ENCODE measurements at places on chromosomes 16 and 17.
A peak's percentile ranks its signal among the peaks of the same experiment; 100 is the strongest.

- DNase-seq = no peak
Observed at GRCh38 chr16:24146518-24146917, 109.6 kb upstream of the CACNG3 start.

DNA sequence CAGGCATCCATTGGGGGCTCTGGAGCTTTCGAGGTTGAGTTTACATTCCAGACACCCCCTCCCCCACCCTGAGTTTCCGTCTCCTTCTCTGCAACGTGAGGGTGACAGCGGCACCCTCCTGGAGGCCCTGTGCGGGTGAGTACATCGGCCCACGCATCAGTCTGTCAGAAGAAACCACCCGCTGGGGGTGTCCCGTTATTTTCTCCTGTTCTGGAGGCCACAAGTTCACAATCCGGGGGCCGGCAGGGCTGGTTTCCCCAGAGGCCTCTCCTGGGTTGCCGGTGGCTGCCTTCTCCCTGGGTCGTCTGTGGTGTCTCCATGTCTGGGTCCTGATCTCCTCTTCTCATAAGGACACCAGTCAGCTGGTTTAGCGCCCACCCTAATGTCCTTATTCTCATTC is 35.7 kb downstream of the GSE1 start:
- no peak for DNase-seq

- no peak for DNase-seq
Observed at GRCh38 chr17:59848778-59849177, 44.0 kb downstream of the TUBD1 start.

GRCh38 chr16:12092544-12092921 is 116.0 kb downstream of the SNX29 start:
- DNase-seq = no peak

GRCh38 chr16:4083347-4083870 is 32.8 kb downstream of the ADCY9 start:
- no peak for DNase-seq

DNA sequence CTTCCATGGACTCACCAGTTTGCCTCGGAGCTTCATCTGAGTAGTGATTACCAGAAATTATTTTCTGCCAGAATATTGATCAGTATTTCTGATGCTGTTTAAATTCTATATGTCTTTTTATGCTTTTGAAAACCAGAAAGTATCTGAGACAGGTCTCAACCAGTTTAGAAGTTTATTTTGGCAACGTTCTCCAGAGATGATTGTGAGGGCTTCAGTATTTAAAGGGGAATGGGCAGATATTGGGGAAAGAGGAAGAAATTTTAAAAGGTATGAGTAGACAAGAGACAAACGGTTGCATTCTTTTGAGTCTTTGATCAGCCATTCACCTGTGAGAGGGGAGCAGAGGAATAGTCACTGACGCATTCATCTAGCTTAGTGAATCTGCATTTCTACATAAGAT is 44.4 kb upstream of the ABCC11 start:
- DNase-seq = no peak

- no peak for DNase-seq
Observed at GRCh38 chr16:11245988-11246387, 10.0 kb downstream of the SOCS1 start.

DNA sequence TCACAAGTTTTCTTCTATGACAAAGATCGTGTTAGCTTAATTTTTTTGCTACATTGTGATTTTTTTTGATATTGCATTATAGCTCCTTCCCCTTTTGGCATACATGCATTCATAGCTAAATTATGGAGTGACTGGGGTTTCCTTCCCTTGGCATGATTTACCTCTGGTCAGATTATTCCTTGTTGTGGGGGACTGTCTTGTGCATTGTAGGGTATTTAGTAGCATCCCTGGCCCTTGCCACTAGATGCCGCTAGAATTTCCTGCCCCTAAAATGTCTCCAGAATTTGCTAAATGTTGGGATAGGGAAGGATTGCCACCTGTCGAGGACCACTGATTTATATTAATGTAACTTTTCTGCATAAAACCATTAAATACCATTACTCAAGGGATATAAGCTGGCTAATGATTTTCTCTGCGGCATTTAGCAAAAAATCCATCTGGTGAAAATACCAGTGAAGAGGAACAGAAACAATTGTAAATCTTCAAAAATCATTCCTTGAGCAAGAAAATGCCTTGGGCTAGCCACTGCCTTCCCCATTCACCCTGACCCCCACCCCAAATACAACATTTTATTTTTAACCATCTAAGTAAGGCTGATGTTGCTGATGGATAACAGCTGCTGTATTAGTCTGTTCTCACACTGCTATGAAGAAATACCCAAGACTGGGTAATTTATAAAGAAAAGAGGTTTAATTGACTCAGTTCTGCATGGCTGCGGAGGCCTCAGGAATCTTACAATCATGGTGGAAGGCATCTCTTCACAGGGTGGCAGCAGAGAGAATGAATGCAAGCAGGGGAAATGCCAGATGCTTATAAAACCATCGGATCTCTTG is 195.2 kb downstream of the MAP2K6 start:
- no peak for DNase-seq

GRCh38 chr17:418421-418751 is 65.8 kb upstream of the RPH3AL start:
- DNase-seq = peak; percentile 37

DNA sequence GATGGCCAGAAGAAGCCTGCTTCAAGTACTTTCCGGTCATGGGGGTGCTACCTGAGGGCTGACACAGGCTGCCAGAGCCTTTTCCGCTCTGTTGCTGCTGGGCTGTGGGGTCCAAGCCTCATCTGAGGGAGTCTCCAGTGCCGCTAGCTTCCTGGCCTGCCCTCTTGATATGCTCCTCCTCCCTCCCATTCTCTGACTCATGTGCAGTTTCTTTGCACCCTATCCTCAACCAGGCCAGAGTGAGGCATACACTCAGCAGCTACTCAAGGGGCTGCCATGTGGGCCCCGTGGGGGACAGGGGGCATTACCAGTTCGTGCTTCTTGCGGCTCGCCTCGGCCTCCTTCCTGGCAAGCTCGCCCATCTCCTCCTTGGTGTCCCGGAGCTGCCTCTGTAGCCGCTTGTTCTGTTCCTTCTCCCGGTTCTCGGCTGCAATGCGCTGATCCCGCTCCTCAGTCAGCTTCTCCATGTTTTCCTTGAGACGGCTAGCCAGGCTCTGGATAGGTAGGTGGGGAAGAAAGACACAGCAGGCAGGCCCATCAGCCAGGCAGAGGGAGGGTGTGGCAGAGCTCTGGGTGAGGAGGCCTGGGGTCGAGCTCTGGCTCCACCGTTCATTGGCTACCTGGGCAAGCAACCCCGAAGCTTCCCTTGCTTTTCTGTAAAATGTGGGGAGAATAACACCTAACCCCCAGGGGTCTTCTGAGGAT is 43.8 kb downstream of the PIPOX start:
- DNase-seq = no peak

DNA sequence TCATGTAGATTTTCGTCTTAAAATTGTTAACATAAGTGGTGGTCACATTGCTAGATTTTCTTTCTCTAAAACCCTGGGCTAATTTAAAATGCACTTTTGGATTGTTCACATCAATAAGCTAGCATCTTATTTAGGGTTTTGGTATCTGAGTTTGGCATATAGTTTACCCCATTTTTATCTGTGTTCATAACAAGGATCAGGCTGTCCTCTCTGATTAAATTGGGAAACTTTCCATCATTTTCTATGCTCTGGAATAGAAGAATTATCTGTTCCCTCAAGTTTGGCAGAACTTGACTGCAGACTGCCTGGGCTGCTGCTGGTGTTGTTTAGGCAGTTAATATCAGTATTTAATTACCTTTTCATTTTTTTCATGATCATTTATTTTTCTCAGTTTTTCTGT is 1.8 kb downstream of the SPECC1 start:
- DNase-seq = no peak

GRCh38 chr16:52499060-52499440 is 47.9 kb downstream of the TOX3 start:
- no peak for DNase-seq

DNA sequence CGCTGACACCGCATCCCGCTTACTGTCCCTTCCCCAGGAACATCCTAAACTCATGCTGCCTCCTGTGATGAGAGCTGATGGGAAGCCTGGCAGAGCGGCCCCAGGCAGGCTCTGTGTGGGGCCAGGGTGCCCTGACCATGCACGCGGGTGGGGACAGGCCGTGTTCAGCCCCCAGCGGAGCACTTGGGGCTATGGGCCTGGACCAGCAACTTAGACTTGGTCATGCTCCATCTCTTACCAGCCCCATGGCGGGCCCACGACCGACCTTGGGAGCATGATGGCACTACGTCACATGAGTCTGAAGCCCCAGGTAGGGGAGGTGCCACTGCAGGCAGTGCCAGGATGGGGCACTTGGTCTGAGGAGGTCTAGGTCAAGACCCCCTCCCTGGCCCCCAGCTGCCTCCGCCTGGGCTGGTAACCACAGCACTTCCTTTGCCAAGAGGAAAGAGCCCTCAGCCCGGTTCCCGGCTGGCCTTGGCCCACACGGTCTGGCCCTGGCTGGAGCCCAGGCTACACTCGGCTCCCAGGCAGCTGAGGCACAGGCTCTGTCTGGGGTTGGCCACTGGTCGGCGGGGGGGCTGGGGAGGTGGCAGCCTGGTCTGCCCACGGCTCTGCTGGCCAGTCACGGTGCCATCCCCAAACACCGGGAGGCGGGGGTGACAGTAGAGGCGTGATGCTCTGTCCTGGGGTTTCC is 25.7 kb downstream of the BAHCC1 start:
- DNase-seq = no peak

DNA sequence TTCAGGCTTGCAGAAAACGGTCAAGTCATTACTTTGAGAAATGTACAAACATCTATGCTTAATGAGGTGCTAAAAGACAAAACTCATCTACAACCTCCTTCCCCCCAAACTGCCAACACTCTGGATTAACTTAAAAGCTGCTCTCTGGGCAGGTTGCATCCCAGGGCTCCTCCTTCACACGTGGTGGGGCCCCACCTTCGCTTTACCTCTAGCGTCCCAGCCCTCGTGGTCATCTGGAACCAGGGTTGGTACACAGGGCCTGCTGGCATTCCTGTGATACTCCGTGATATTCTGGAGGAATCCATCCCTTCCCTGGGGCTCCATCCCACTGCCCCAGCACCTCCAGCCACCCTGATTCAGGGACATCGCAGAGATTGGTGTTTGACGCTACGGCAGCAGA is 4.8 kb downstream of the METRNL start:
- no peak for DNase-seq

DNA sequence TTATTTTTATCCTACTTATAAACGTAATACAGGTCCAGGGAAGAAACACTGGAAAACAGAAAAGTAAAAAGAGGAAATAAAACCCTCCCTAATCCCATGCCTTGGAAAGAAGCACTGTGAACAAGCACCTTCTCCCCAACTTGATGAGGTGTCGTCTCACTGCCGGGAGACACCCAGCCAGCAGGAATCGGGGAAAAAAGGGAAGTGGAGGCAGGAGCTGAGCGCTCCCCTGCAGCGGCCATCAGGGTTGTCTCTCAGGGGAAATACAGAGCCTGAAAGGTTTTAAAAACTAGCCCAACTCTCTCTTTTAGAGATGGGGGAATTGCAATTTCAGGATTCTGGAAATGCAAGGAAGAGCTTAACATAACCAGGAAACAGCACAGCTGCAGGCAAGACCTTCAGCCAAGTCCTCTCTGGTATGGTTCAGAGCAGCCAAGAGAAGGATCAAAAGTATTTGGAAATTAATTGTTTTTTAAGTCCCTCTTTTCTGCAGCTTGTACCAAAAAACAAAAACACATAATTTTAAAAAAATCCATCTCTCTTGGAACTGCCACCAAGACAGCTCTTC is 96.3 kb upstream of the RCVRN start:
- no peak for DNase-seq

DNA sequence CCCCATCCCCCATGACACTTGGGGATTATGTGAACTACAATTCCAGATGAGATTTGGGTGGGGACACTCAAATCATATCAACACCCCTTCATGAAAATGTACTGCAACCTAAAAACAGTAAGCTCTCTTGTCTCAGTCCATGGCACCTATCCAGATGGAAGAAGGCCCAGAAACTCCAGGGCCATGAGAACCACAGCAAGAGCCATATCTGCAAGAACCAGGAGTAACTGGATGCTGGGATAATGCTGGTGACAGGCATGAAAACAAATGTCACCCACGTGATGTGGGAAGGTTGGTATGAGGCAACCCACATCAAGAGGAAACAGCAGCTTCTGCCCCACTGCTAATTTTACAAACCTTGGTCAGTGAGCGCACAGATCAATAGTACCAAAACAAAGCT is 400.1 kb upstream of the ERCC4 start:
- no peak for DNase-seq

DNA sequence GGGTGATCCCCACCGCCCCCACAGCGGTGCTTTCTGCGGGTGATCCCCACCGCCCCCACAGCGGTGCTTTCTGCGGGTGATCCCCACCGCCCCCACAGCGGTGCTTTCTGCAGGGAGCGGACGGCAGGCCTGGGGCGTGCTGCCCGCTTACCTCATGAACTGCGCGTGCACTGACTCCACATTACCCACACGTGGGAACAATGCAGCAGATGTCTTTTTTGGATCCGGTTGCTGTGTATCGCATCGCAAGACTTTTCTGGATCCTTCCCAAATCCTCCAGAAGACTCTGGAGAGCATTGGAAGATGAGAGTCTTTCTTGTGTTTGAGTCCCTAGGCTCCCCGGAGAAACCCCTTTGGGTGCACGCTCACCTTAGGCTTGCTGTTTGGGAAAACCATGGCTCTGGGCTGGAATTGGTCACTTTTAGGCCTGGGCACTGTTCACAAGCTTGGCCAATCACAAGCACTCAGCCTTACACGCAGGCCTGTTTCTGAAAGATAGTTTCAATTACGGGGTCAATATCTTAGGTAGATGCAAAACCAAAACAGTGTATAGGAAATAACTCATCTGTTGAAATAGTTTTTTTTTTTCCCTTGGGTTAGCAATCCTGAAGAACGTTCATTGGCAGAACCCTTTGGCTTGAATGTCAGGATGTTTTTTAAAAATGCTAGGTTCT is 201.8 kb downstream of the RPTOR start:
- DNase-seq = no peak

DNA sequence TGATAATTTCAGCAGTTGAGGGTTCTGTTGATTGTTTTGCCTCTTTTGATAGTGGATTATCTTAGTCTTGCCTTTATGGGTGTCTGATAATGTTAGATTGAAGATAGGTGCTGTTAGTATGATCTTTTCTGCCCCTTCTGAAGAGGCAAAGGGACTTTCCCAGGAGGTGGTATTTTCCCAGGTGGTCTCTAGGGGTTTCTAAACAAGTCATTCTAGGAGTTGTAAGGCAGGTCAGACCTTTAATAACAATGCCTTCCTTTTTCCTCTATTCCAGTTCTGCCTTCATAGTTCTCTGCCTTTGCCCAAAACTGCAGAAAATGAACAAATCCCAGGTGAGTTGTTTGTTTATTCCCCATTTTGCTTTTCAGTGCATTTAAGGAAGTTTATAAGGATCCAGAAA is 4.3 kb downstream of the ZFP1 start:
- DNase-seq = no peak

GRCh38 chr16:2422123-2422867 is 7.0 kb upstream of the CCNF start:
- no peak for DNase-seq

DNA sequence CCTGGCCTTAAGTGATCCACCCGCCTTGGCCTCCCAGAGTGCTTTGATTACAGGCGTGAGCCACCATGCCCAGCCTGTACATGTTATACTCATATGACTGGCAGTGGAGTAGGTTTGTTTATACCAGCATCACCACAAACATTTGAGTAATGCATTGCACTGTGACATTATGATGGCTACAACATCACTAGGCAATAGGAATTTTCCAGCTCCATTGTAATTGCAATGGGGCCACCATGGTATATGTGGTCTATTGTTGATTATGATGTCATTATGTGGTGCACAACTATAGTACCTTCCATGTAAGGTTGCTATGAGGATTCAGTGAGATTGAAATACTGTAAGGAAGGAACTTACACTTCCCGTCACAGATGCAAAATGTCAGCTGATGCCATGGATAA is 168.9 kb downstream of the COPRS start:
- no peak for DNase-seq

GRCh38 chr17:14886200-14886739 is 378.9 kb downstream of the PMP22 start:
- DNase-seq = no peak

All from stimulated activated CD4-positive, alpha-beta T cell treated with anti-CD3 and anti-CD28 coated beads, Interleukin-4, amount 100 ng/mL, for 1 hour (primary cell).